ENCODE measurements at places on chromosomes 2 and 18. TPM values are rescaled to one million over a fixed set of nuclear protein-coding genes. Genes with fewer than 3 reads are reported as not detected.

The HOXD4 gene
- not detected for total RNA-seq

The COLEC12 gene
- not detected for total RNA-seq

The MEP1B gene
- not detected for total RNA-seq

The IGFBP5 gene
- 0.02 TPM for total RNA-seq

The SLC8A1 gene
- total RNA-seq, result 0.44 TPM

The LDAH gene
- 21.3 TPM for total RNA-seq

The NDC80 gene
- total RNA-seq, result 101 TPM
